C1 segment of cervical spinal cord (tissue), 14 donors: ENCODE measurements at places on chromosomes 2 and 18.

GRCh38 chr2:154696369-154696768 lies 2.1 kb upstream of the KCNJ3 start:
- no peak for DNase-seq

DNA sequence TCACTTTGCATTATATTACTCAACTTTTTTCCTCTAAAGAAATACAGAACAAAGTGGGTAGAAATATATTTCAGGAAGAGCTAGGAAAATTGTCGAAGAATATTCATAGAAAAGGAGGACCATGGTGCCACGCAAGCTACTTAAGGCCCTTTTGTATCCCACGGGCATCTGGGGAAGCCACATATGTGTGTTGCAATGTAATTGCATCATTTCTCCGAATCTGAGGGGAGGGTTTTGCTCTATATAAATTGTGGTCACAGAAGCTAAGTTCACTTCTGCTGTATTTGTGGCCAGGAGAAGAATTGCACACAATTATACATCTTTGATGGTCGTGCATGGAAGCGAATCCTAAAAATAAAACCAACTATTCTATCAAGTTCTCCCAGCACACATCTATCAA lies 360.3 kb downstream of the IRS1 start:
- no peak for DNase-seq

DNA sequence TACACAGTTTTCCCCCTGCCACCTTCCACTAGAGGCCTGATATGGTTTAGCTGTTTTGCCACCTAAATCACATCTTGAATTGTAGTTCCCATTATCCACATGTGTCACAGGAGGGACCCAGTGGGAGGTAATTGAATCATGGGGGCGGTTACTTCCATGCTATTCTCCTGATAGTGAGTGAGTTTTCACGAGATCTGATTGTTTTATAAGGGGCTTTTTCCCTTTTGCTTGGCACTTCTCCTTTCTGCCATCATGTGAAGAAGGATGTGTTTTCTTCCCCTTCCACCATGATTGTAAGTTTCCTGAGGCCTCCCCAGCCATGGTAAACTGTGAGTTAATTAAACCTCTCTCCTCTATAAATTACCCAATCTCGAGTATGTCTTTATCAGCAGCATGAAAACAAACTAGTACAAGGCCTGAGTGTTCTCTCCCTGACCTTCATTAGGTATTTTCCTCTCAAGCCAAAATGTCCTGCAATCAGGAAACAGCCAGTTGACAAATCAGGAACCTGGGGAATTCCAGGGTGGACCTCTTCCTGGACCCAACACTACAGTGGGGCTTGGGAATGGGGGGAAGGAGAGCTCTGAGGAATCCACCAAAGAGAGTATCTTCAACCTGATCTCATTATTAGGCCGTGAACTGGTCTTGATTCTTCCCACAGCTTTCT lies 129.9 kb downstream of the TXNL1 start:
- no peak for DNase-seq

DNA sequence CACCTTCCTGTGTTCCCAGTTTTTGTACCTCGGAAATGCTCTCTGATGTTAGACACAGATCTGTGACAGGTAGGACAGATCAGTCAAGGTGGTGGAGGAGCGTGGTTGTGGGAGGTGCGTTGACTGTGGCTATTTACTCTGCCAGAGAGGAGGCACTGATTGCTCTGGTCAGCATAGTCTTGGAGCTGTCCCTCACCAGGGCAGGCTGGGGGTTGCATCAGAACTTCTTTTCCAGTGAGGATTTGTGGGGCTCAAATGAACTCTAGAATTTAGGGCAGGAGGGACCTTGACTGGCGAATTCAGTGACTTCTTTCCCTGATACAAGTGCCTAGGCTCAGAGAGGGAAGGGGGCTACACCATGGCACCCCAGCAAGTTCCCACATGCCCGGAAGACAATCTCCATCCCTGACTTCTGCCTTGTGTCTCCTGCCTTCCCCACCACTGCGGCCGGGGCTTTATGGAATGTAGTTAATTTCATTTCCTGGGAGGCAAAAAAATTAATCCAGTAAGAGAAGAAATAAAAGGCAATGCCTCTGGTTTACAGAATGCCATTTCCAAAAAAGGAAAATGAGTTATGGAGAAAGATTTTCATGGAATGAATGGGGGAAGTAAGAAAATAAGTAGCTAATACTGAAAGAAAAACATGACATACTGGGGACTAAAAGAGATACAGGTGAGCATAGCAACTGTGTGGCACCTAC lies 26.1 kb downstream of the NIFK start:
- no peak for DNase-seq

DNA sequence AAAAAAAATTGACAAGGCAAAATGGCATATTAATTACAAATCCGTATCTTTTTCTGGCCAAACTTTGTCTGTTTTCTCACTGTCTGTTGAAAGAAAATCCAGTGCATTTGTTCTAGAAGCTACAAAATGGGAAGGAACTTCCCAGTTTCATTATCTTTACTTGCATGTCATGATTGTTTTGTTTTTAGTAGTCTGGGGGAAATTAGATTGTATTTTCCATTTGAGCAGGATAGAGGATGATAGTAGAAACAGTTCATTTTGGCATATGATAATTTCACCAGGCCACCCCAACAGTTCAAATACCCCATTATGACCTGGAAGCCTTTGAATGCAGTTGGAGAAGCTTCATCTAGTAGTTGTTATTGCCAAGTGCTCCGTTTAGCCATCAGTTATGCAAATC lies 77.5 kb upstream of the RANBP2 start:
- DNase-seq, result no peak

GRCh38 chr2:5975401-5975800 lies 283.2 kb downstream of the SOX11 start:
- no peak for DNase-seq

DNA sequence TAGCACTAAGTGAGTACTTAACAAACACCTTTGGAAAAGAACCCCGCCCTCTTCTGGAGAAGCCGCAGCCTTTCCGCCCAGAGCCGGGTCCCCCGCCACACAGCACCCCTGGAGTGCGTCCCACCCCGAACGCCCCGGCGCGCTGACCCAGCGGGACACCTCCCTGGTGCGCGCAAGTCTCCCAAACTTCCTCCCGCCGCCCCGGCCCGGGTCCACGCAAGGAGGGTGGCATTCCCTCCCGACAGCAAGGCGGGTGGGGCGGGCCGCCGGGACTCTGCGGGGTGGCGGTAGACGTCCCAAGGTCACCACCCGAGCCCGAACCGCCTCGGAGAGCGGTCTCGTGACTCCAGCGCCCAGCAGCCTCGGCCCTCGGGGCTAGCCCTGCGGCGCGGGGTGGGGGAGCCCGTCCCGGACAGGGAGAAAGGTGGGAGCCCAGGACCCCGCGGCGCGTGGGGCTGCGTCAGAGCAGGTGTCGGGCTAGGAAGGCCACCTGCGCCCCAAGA lies 598 bp downstream of the CCDC93 start:
- no peak for DNase-seq

DNA sequence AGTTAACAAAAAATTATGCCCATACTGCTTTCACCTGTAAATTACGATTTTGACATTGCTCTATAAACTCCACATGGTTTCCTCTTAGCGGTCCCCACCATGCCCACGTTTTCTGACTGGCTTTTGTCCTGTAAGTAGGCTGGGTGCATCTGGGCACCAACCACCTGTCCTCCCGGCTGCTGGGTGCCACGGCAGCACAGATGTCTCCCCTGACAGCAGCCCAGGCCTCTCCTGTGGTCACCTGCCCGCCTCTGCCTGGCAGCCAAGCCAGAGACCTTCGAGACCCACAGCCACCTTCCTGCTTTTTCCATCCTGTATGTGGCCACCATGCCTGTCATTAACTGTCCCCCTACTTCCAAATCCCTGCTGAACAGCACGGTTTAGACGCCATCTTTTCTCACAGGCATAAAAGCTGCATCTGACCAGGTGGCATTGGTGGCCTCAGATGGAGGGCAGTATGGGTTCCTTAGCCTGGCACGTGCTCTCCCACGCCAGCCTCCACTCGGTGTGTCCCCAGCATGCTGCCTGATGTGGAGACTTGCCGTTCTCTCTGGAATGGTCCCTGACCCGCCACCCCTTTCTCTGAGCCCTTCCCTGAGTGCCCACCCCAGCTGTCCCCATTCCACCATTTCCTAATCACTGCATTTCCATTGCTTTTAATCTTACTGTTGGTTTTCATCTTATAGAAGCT lies 18.9 kb downstream of the SNORC start:
- DNase-seq, result no peak

DNA sequence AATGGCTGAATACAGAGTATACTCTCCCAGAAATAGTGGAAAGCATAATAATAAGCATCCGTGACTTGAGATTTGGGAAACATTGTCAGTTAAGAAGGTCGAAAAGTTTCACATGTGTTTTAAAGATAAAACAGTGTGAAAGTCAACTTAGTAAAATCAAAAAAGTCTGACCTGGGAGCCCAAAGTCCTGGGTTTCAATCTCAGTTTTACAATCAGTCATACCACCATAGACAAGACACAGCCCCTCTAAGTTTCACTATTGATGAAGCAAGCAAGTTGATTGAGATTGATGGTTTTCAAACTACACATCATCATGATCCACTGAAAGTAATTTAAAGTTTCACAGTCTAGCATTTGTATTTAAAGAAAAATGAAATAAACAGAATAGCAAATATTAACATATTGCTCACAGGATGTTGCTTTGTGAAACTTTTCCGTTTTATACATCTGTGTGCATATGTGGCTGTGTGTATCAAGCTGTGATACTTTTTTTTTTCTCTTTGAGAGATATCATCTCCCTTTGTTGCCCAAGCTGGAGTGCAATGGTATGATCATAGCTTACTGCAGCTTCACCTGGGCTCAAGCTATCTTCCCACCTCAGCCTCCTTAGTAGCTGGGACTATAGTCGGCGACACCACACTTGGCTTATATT lies 71.1 kb downstream of the PIK3C3 start:
- DNase-seq, result no peak

DNA sequence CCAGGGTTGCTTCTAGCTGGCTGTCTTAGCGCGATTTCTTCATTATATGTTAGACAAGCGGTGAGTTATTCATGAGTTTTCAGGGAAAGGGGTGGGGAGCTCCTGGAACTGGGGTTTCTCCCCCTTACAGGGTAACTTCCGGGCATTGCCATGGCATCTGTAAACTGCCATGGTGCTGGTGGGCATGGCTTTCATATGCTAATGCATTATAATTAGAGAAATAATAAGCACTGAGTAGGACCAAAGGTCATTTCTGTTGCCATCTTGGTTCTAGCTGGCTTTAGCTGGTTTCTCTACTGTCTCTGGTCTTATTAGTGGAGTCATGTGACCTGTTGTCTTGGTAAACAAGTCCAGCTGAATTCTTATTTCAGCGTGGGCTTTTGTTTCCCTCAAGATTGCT lies 5.5 kb upstream of the SNTG2 start:
- no peak for DNase-seq

GRCh38 chr18:78728784-78729467 lies 250.7 kb upstream of the SALL3 start:
- no peak for DNase-seq

GRCh38 chr18:13611601-13612195 lies 114.7 kb downstream of the FAM210A start:
- DNase-seq, result no peak

GRCh38 chr2:142603759-142604158 lies 273.7 kb upstream of the KYNU start:
- no peak for DNase-seq

- DNase-seq, result no peak
These were observed 191.8 kb downstream of the DCC start for GRCh38 chr18:52531836-52532235.

DNA sequence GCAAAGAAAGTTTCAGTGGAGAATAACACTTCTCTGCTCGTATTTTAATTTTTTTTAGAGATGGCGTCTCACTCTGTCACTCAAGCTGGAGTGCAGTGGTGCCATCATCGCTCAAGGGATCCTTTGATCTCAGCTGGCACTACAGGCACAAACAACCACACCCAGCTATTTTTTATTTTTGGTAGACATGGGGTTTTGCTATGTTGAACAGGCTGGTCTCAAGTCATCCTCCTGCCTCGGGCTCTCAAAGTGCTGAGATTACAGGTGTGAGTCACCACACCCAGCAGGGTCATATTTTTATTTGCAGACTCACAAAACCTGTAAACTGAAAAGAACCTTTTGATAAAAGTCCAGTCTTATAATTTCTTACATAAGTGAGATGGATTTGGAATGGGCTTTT lies 2.6 kb downstream of the TRAK2 start:
- no peak for DNase-seq

DNA sequence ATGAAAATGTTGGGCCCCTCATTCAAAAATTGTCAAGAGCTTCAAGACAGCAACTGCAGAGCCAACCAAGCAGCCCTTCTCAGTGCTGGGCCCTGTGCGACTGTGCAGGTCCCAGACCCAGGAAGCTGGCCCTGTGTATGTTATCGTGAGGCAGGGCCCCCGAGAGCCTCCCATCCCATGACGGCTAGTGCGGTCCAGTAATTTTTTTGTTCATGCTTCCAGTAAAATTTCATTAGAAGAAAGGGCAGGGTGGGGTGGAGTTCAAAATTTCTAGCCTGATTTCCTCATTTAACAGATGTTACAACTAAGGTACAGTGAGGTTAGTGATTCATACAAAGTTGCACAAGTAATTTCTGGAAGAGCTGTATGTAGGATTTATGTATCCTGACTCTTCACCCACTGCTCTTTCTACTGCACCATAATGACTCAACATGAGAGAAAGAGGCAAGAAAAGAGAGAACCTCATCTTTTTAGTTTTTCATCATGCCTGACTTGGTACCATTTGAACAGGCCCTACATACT lies 105.5 kb downstream of the ZEB2 start:
- DNase-seq, result no peak

DNA sequence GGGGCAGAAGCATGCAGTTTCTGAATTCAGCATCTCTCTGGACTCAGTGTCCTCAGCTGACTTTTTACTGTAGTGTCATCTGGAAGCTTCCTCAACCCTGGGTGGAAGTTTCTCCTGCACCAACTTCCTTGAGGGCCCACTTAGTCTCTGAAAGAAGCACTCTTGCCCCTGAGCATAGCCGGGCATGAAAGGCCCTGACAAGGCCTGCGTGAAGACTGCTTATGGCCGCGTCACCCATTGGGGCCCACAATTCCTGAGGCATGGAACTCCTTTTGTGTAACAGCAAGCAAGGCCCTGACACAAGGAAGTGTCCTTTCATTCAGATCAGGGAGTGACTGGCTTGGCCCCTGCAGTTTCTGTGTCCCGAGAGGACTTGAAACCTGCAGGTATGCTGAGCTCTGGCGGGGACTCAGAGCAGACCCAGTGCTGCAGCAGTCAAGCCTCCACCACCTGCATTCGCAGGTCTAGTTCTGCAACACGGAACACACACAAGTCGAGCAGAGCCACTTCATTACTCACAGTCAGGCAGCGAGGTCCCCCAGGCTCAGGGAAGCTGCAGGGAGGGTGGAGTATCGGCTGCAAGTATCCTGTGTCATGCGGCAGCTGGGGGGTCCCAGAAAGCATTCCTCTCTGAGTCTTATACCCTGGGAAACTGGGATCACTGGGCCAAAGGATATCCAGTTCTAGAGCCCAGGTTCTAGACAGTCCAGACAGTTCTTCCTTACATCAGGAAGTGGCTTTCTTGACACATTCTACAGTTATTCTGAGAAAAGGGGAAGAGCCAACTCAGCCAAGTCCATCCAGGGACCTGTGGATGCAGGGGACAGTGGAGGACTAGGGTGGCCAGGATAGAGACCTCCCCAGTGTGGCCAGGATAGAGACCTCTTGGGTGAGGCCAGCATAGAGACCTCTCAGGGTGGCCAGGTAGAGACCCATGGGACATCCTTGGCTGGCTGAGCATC lies 35.6 kb upstream of the PRLH start:
- no peak for DNase-seq

GRCh38 chr2:62653582-62654422 lies 51.7 kb upstream of the EHBP1 start:
- DNase-seq, result no peak

GRCh38 chr18:41134426-41134825 lies 820.6 kb upstream of the PIK3C3 start:
- no peak for DNase-seq
